ENCODE measurements at places on chromosomes 12 and 14. TPM values are rescaled to one million over a fixed set of nuclear protein-coding genes. Genes with fewer than 3 reads are reported as not detected.

The SLC4A8 gene
- total RNA-seq = 1.2 TPM

The KRT75 gene
- total RNA-seq = not detected

The AHSA1 gene
- 193 TPM for total RNA-seq

The PSEN1 gene
- total RNA-seq = 25.0 TPM

The SUOX gene
- 18.0 TPM for total RNA-seq

The BRI3BP gene
- total RNA-seq = 6.9 TPM

The KLRK1 gene
- not detected for total RNA-seq

The RPS6KA5 gene
- 1.00 TPM for total RNA-seq

The BCDIN3D gene
- total RNA-seq = 2.4 TPM
